ENCODE measurements at places on chromosomes 4 and X.

GRCh38 chr4:53127365-53127764 lies 238.5 kb downstream of the SCFD2 start:
- DNase-seq = no peak

GRCh38 chr4:77538574-77539157 lies 67.0 kb upstream of the CXCL13 start:
- DNase-seq = no peak

DNA sequence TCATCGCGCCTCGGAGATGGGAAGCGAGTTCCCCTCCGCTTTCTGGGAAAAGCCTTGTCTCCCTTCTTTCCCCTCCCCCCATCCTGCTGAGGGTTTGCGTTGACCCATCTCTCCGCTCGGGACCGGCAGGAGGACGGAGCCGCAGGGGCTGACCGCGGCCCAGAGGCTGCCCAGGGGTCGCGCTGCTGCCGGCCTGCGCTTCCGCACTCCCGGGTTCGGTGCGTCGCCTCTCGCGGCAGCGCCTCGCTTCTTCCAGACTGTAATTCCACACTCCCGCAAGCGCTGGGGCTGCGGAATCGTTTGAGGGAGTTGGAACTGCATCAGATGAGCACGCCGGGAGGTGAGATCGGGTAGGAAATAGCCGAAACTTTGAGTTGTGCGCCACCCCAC lies 88.3 kb downstream of the BCOR start:
- DNase-seq = no peak

DNA sequence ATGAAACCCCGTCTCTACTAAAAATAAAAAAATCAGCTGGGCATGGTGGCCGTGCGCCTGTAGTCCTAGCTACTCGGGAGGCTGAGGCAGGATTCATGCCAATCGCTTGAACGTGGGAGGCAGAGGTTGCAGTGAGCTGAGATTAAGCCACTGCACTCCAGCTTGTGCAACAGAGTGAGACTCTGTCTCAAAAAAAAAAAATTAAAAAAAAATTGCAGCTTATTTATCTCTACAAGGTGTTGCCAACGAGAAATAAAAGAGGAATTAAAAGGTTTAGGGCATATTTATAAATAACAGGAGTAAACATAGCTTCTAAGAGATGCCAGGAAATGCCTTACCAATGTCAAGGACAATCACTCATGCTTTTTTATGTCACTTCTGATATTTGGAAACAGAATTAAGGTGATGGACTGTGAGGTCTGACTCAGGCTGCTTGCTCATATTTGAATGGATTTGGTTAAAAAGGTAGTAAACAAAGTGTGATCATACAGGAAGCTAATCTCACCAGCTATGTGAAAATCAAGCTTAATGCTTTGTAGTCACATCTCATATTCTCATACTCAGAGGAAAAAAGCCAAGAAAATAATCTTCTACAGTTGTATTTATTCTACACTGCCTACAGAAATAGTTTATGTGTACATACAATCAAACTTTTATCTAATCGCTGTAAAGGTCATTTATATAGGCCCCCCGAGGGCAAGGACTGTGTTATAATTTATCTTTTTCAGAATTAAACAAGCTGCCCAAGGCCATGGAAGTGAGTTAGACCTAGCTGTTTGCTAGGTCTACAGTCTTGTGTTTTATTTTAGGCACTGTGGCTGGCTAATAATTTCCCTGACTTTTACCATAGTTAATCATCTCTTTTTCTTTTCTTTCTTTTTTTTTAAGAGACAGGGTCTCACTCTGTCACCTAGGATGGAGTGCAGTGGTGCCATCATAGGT lies 61.1 kb upstream of the RBMX start:
- DNase-seq = no peak

DNA sequence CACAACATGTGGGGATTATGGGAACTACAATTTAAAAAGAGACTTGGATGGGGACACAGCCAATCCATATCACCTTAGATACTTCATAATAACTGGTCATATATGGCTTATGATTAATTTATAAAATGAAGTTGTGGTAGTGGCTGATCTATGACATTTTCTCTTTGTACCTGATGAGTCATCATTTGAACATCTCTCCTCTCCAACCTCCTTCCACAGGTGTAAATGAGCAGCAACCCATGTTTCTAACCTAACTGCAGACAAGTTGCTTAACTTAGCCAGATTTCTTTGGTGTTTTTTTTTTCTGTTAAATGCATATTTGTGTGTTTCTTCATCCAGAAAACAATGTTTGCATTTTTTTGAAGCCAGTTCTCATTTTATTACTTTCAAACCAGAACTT lies 42.6 kb downstream of the SPANXA2 start:
- DNase-seq = no peak

GRCh38 chr4:169933531-169933930 lies 92.7 kb downstream of the MFAP3L start:
- DNase-seq = no peak

Measured in activated T-cell treated with anti-CD3 and anti-CD28 coated beads, Interleukin-2, amount 50 U/mL, for 1 hour (primary cell).